CD8-positive, alpha-beta memory T cell (primary cell): ENCODE measurements at places on chromosomes 7 and 10. TPM values are rescaled to one million over a fixed set of nuclear protein-coding genes. Genes with fewer than 3 reads are reported as not detected.

Gene THSD7A
- total RNA-seq, result not detected

Gene LIPK
- not detected for total RNA-seq

Gene CD36
- 4.6 TPM for total RNA-seq

Gene EPO
- not detected for total RNA-seq

Gene CFTR
- total RNA-seq, result not detected

Gene LRRN3
- 91.4 TPM for total RNA-seq

Gene AKR1D1
- total RNA-seq, result not detected

Gene KEL
- total RNA-seq, result not detected

Gene INMT
- not detected for total RNA-seq

Gene RBM20
- 0.09 TPM for total RNA-seq

Gene VPS37D
- not detected for total RNA-seq

Gene GRB10
- 0.20 TPM for total RNA-seq

Gene CCL26
- not detected for total RNA-seq

Gene ENO4
- total RNA-seq, result not detected

Gene TMEM176A
- total RNA-seq, result not detected

Gene GRID2IP
- total RNA-seq, result 0.51 TPM

Gene AIMP2
- total RNA-seq, result 82.5 TPM

Gene AP5Z1
- total RNA-seq, result 47.8 TPM

Gene ACSL5
- total RNA-seq, result 53.7 TPM

Gene SPDYE8
- not detected for total RNA-seq

Gene NEUROD6
- total RNA-seq, result not detected

Gene POU6F2
- not detected for total RNA-seq

Gene COL1A2
- 0.09 TPM for total RNA-seq

Gene LEP
- not detected for total RNA-seq

Gene NKX1-2
- total RNA-seq, result not detected

Gene SPDYE6
- not detected for total RNA-seq

Gene CALHM2
- total RNA-seq, result 20.4 TPM

Gene WNT16
- total RNA-seq, result 0.09 TPM

Gene EEPD1
- total RNA-seq, result 0.84 TPM

Gene MYO3A
- total RNA-seq, result not detected

Gene ASB13
- total RNA-seq, result 6.8 TPM

Gene MPP7
- 6.6 TPM for total RNA-seq

Gene ZNF735
- total RNA-seq, result not detected

Gene AKR1C1
- 0.24 TPM for total RNA-seq

Gene MSANTD7
- total RNA-seq, result 28.5 TPM

Gene PLEKHS1
- total RNA-seq, result not detected

Gene LIPF
- not detected for total RNA-seq

Gene PTPN20
- total RNA-seq, result 1.3 TPM

Gene DNAH11
- total RNA-seq, result not detected

Gene PTF1A
- not detected for total RNA-seq

Gene AMPH
- total RNA-seq, result not detected

Gene RHOBTB1
- 0.07 TPM for total RNA-seq

Gene UTF1
- not detected for total RNA-seq

Gene EBLN1
- total RNA-seq, result not detected

Gene PDE1C
- total RNA-seq, result not detected

Gene EVX1
- not detected for total RNA-seq

Gene TRRAP
- total RNA-seq, result 49.6 TPM
